Stimulated activated CD8-positive, alpha-beta memory T cell treated with anti-CD3 and anti-CD28 coated beads, Interleukin-7, amount 100 ng/mL, for 4 hours (primary cell): ENCODE measurements at places on chromosomes 1 and 21.

- DNase-seq: no peak
Measured at GRCh38 chr1:110307239-110307974, 31.8 kb upstream of the RBM15 start.

- no peak for DNase-seq
Measured at GRCh38 chr1:9093091-9093490, 23.7 kb upstream of the SLC2A5 start.

DNA sequence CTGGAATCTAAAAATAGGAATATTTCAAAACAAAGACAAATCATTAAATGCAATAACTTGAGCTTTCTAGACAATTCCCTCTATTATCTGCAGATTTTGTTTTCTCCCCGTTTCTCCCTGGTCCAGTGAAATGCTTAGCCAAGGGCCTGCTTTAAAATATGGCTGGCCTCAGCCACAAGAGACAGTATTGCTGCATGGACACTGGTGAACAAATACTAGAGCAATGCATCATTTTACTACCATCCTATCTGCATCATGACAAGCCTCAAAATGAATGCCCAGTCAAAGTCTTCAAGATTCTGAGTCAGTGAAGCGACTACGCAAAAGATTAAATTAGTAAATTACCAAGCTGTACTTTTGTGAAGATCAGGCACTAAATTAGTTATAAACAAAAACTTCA is 80.5 kb downstream of the ENAH start:
- DNase-seq: no peak

- DNase-seq: no peak
Measured at GRCh38 chr1:151970128-151970527, 23.5 kb downstream of the S100A10 start.

- no peak for DNase-seq
Measured at GRCh38 chr1:67719329-67720196, 34.6 kb downstream of the GADD45A start.

- no peak for DNase-seq
Measured at GRCh38 chr1:1317420-1317819, 7.0 kb downstream of the INTS11 start.

DNA sequence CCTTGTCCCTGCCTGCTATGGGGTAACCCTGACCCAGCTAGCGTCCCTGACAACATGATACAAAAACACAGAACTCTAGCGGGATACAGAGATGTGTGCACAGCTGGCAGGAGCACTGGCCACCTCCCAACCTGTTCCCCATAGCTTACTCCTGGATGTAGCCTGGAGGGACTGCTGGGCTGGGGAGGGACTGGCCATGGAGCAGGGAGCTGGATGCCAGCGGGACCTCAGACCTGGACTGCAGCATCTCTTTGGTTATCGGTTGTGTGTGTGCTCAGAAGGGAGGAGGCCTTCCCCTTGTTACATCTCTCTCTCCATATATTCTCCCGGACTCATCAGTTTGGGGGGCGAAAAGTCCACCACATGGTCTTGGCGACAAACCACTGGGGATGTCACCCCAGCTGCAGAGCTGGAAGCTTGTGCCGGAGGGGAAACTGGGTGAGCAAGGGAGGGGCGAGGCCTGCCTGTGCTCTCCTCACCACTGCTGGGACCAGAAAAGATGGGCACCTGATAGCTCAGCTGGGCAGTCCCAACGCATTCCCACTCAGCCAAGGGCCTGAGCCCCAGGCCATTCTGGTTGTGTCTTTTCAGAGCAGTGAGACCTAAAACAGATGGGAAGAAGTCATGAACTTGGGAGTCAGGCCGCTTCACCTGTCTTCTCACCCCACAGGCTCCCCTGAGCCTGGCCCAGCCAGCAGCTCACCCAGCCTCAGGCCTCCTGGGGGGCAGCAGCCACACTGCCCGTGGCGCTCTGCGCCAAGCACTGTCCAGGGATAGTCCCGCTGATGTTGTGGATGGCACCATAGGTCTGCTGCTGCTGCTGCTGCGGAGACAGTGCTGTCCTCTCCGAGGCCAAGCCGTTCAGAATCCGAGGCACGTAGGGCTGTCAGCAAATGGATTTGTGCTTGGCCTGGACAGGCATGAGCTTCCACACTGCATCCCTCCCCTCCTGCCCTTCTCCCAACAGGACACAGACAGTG is 35.6 kb downstream of the TMEM63A start:
- no peak for DNase-seq

GRCh38 chr1:143652187-143652586 is 319.6 kb downstream of the FAM72C start:
- DNase-seq: no peak

DNA sequence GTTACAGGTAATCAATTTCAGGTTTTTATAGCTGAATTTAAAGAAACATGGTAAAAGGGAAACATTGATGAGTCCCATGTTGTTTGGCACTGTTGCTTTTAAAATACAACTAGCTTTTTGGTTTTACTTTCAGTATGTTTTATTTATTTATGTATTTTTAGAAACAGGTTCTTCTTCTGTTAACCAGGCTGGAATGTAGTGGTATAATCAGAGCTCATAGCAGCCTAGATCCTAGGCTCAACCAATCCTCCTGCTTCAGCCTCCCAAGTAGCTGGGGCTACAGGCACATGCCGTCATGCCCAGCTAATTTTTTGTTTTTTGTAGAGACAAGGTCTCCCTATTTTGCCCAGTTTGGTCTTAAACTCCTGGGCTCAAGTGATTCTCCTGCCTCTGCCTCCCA is 50.4 kb downstream of the CTTNBP2NL start:
- DNase-seq: no peak

GRCh38 chr1:37177230-37177864 is 143.0 kb upstream of the GRIK3 start:
- no peak for DNase-seq

DNA sequence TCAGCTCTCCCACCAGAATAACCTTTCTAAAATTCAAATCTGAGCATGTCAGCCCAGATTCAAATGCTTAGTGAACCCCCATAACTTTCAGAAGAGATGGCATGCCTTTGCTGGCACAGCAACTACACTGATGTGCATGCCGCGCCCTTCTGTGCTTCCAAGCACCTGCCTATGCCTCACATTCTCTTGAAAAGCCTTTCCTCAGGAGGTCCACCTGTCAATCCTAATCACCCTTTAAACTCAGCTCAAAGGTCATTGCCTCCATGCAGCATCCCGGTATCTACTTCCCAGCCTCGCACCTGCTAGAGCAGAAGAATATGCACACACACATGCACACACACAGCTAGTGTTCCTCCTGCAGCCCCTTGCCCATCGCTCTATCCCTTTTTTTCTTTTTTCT is 5.2 kb upstream of the S100A2 start:
- no peak for DNase-seq

GRCh38 chr1:245707941-245708340 is 553.2 kb downstream of the KIF26B start:
- DNase-seq: no peak

GRCh38 chr1:229169399-229169798 is 101.5 kb upstream of the RAB4A start:
- DNase-seq: no peak

DNA sequence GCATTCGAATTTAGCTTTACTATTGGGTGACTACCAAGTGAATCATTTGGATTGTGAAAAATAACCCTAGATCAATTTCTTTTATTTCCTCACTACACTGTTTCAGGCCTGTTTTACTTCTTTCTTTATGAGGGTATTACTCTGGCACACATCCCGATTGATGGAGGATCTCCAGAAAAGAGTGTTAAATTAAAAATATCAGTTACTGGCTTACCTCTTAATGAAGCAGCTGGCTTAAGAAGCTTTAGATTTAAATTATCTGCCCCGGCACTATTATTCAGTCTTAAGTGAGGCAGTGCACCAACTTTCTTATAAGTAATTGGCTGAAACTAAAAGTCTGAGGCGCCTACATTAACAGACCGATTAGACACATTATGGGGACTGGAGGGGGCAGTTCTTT is 1097.4 kb downstream of the TTLL7 start:
- DNase-seq: no peak

DNA sequence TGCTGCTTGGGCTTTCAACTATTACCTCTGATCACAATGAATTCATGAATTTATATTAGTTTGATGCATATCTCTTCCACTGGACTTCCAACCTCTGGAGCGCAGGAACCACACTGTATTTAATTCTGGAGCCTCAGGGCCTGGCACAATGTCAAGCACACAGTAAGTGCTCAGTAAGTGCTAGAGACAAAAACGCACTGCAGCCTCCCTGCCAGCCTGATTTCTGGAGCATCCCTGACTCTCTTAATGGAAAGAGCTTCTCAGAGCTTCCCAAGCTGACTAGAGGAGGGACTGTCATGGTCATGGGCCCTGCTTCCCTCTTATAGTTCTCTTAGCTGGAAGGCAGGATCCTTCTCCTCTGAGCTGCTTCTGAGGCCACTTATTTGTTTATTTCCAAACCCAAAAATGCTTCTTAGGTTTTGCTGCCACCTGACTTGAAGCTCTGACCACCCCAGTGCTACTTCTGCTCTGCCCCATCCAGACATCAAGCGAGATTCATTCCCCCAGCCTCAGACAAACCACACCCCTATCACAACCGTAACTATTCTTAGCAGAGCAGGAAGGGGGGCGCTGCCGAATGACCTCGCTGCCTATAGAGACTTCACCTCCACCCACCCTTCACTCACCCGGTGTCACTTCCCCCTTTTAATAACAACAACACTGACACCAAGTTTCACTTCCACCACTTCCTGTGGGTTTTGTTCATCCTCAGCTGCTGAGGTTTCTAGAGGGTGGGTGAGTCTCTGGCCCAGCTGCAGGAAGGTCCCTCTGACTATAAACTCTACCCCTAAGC is 33.6 kb downstream of the NUAK2 start:
- peak; percentile 81 for DNase-seq

GRCh38 chr1:224064150-224064549 is 49.8 kb upstream of the FBXO28 start:
- no peak for DNase-seq

- no peak for DNase-seq
Measured at GRCh38 chr1:234778221-234779159, 168.5 kb upstream of the IRF2BP2 start.

DNA sequence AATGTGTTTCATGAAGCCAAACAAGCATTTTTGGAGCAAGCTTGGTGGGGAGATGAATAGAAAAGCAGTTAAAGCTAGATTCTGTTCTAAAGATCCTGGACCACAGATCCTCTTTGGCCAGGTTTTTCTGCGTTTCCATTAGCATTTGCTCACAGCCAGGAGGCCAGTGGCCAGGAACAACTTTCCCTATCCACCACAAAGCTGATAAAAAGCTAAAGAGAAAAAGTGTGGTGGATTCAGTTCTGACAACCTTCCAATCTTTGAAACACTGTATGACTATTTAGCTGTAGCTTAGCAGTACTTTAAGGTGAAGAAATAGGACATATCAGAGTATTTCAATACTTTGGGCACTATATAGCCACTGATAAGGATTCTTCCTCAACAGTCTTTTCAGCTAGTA is 3.0 kb upstream of the NEK7 start:
- no peak for DNase-seq

GRCh38 chr1:98203466-98203865 is 282.6 kb upstream of the DPYD start:
- DNase-seq: no peak

DNA sequence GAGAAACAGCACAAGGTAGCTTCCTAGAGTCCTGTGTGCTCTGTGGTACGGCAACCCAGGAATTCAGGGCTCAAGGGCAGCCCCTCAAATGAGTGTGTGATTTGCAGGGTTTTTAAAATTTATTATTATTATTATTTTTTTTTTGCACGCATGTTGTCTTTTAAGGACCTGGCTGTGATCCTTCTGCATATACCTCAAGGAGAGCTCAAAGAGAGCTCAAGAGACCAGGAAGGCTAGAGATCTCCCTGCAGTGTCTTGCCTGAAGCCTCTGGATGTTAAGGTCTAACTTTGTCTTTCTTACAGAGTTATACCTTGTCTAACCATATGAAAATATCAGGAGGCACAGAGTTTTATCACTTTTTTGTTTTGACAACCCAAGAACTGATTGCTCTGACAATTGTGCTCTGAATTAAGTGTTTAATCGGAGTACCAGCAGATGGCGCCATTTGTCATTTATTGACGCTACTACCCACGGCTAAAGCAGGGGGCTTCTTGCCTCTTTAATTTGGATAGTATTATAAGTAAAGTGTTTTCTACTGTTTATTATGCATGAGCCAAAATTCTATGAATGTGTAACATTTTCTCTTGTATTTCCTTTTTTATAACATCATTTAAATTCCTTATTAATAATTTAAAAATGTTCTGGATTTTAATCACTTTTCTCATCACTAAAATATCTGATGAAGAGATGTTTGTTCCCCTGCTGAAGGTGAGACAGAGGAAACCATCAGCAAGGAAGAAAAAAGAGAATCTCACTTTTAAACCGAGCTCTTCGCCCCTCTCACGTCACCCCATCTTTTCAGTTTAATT is 35.8 kb upstream of the LMO4 start:
- peak; percentile 21 for DNase-seq

- DNase-seq: no peak
Measured at GRCh38 chr1:32335535-32335789, 571 bp downstream of the MARCKSL1 start.

DNA sequence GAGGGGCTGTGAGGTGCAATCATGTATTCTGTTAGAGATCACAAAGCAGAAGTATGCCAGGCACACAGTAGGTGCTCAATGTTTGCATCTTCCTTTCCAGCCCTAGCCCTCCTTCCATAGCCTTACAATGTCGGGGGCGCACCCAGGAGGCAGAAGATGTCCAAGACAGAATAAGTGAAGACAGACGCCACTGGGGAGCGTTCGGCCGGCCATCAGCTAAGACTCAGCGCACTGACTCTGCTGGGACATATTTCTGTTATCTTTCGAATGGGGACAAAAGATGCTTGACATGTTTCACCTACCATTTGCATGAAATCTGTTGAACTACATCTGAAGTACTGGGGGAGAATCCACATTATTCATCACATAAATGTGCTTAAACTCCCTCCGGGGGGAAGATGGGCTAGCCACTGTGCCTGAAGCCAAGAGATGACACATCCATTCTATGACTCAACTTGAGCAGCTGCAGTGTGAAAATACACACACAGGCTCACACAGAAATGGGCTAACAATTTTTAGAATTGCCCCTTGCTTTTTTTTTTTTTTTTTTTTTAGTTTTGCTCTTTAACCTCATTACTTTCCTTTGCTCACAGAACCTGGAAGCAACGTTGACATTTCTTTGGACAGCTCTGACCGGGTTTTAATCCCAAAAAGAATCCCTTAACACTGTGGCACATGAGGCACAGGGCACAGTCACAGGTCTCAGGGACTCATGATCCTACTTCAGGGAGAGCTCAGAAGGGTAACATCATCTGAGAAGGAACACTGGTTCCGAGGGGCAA is 7.9 kb downstream of the TIAM1 start:
- DNase-seq: peak; percentile 23

GRCh38 chr1:153520818-153521476 is 14.8 kb downstream of the S100A6 start:
- no peak for DNase-seq
